ENCODE measurements at places on chromosomes 3 and 15.

DNA sequence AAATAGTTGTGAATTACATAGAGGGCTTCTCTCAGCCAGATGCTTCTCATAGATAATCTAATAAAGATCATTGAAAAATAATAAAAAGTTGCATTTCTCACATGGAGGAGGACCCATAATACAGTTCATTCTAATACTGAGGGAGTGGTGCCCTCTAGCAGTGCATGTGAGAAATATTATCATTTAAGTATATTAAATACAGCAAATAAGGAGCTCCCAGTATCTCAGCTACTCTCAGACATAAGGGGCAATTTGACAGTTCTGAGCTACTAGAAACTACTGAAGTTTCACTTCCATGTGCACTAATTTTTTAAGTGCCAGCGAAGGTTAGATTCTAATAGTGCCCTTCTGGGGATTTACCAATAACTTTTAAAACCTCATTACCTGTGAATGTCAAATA lies 188.3 kb downstream of the IL5RA start:
- no peak for DNase-seq

DNA sequence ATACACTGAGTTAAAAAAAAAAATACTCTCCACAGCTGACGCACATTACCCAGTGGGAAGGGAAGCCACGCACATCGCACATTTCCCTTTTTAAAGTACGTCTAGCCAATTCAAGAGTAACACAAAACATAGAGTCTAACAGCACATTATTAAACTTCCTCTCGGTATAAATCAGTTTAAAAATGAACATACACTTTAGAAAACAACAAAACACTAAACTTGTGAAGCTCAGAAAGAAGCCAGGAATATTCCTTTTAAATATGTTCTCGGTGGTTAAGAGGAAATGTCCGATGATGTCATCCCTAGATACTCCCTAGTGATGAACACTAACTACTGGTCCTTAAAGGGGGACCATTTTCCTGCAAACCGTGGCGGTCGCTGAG lies 721 bp downstream of the MYEF2 start:
- peak; percentile 38 for DNase-seq

GRCh38 chr3:132404276-132404675 lies 13.0 kb upstream of the DNAJC13 start:
- DNase-seq, result no peak

- no peak for DNase-seq
Observed at GRCh38 chr15:43441316-43441715, 51.6 kb downstream of the TP53BP1 start.

GRCh38 chr15:66839506-66840112 lies 137.6 kb downstream of the SMAD6 start:
- no peak for DNase-seq

GRCh38 chr15:82168757-82169156 lies 93.8 kb downstream of the EFL1 start:
- no peak for DNase-seq

GRCh38 chr3:35401671-35402070 lies 237.7 kb upstream of the ARPP21 start:
- no peak for DNase-seq

DNA sequence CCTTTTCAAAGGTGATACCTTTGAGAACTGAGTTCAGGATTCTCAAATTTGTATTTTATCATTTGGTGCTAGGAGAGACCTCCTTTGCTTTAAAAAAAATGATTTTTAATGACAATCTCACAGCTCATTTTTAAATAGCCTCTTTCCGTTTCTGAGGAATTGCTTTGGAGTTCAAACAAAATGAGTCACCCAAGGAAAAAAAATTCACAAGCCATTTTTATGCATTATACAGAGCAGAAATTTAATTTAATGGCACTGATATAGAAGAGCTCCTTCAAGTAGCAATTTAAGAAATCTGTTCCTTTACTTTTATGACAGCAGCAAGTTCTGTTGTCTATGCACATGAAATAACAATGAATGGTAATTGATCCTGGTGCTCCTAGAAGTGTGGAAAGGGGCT lies 337.9 kb upstream of the KCNMB2 start:
- DNase-seq, result no peak

DNA sequence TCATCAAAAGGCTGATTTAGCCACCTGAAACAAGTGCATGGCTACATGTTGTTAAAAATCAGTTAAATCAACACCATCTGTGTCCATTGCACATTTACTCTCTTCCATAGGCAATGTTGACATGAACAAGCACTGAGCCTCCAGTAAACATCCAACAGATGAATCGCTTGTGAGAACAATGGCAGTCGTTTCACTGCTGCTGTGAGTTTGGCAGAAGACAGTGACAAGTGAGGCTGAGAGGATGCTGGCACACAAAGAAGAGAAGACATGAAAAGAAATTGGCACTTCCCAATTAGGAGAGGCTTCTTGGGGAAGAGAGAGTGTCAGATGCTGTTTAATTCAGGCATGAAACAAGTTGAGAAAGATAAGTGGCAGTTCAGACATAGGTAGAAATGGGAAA lies 227.4 kb upstream of the STT3B start:
- no peak for DNase-seq

DNA sequence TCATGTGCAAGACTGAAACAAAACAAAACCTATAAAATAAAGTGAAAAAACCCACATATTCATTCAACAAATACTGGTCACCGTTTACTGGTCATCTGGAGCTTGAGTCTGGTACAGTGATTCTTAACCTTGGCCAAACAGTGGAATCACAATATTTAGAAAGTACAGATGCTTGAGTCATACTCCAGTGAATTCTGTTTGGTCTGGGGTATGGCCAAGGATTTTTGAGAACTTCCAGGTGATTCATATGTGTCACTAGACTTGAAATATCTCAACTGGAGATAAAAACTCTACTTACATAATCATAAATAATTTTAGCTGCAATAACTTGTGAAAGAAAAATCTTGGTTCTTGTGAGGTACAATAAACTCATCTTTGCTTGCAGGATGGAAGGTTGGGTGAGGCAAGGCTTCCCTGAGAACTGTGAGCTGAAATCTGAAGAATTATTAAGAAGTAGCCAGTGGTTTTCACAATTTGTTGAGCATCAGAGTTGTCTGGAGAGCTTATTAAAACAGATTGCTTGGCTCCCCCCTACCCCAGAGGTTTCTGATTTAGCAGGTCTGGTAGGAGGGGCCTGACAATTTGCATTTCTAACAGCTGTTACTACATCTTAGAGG lies 9.6 kb downstream of the NEK11 start:
- no peak for DNase-seq

DNA sequence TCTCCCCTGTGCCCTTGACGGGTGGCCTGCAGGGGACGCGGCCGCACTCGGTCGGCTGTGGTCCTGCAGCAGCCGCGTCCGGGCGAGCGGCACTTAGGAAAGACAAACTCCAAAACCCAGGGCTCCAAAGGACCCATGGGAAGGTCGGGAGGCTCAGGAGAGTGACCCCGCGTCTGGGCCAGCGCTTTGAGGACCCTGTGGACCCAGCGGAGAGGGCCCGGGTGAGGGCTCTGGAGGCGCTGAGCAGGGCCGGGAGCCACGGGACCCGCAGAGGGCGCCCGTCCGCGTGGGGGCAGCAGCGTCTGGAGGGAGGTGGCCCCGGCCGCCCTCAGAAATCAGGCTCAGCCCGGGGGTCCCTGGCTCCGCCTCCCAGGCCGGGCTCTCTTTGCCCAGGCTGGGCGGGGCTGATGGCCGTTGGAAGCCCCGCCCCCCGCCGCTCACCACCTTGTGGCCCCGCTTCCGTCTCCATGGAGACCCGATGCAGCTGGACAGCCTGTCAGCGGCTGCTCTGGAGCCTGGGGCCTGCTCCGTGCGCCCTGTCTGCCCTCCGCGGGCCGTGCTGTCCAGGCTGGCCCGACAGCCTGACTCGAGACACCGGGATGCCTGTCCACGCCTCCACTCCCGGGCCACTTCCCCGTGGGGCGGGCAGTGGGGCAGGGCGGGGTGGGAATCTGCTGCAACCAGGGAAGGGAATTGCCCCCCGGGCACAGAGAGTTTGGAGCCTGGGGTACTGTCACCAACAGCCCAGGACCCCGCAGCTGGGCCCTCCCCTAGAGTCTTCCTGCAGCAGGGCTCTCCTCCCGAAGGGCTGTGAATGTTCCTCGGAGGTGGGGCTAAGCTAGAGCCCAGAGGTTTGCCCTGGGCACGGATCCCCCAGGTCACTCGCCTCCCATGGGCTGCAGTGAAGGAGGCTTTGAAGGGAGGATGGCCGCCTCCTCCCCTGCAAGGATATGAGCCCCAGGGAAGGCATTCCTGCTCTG lies 34.8 kb upstream of the RPL32 start:
- DNase-seq, result no peak

DNA sequence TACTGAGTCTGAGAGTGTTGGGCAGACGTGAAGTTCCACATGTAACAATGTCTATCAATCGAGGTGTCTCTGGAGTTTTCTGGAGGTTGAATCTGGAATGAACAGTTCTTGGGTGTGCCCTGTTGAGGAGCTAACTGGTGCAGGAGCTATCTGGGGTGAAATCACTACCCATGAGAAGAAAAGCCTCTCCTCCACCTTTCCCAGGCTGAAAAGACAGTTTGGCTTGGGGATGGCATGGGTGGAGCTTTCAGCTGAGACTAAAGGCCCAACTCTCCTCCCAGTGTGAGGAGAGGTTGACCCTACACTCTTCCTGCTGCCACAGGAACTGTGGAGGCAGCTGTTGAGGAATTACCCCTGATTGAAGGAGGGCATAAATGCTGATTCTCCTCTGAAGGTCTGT lies 54.4 kb upstream of the LRRFIP2 start:
- DNase-seq, result no peak

DNA sequence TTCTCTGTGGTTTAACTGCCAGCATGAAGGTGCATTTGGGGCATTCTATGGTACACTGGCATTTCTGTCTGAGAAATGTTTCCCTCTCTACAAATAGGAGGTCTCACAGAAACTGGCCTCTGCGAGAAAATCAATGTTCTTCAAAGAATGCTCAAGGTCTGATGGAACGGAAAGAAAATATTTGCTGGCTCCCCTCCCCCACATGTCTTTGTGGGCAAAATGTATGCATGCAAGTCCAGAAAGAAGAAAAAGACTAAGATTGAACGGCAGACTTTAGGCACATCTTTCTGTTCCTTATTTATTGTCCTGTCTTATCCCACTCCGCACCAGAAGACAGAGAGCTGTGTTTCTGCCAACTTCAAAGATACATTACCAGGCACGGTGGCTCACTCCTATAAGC lies 83.9 kb upstream of the PSMD6 start:
- no peak for DNase-seq

GRCh38 chr3:46849045-46849631 lies 14.1 kb downstream of the MYL3 start:
- DNase-seq, result no peak

DNA sequence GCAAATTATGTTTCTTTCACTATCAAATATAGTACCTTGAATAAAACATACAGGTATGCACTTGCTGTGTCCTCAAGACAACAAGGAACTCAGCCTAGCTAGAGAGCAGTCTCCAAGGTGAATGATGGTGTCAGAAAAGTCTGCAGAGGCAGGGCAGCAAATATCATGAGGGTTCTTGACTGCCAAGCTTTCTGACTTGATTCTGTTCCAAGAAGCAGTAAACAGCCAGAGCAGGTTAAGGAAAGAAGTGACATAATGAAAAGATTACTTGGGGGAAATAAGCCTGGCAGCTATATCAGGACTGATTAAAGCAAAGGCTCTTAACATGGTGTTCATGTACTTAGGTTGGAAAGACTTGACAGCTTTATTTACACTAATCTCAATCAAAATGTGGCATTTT lies 192.2 kb upstream of the GADL1 start:
- no peak for DNase-seq

GRCh38 chr3:194691481-194692283 lies 6.0 kb downstream of the FAM43A start:
- no peak for DNase-seq

GRCh38 chr3:65035246-65035645 lies 347.4 kb upstream of the ADAMTS9 start:
- DNase-seq, result no peak

- DNase-seq, result no peak
Observed at GRCh38 chr15:75554717-75555116, 24.4 kb downstream of the PTPN9 start.

GRCh38 chr3:160941885-160942494 lies 163.2 kb downstream of the B3GALNT1 start:
- no peak for DNase-seq

DNA sequence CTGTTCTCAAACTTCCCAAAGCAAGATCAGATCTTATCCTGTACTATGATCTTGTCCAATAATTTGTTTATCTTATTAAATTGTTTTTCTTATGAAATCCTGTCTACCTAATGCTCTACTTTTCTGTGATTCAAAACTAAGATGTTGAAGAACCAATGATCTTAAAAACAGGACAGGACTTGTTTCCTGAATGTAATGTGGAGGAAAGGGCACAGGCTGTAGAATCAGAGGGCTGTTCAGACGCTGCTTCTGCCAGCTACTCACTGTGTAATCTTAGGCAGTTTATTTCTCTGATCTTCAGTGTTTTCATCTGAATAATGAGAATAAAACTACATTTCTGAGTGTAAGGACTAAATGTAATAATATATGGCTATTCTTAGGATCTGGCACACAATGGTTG lies 20.1 kb upstream of the DMXL2 start:
- DNase-seq, result no peak

DNA sequence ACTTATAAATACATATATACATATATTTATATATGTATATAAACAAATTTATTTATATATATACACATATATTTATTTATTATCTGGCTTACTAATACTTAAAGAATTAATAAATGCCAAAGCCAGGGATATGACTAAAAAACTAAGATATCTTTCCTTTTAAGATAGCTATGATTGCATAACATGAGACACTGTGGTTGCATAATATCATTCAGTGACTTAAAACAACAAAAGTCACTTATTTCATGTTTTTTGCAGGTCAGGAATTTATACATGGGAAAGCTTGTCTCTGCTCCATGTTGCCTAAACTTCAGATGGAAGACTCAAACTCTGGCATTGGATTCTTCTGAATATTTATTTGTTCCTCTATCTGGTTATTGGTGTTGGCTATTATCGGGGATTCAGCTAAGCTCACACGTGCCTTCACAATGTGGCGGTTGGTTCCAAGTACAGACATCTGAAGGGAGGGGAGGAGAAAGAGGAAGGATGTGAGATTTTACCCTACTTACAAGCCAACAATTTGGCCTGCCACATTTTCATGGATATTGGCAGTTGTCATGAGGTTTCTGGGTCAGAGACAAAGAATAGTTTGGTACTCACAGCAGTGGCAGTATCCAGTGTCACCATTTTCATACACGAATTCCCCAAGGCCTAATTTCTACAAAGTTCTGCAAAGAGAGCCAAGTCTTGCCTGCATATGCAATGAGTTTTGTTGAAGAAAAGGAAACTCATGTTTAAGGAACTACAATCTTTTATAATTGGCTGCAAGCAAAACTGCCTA lies 381.6 kb downstream of the EPHA3 start:
- DNase-seq, result no peak

DNA sequence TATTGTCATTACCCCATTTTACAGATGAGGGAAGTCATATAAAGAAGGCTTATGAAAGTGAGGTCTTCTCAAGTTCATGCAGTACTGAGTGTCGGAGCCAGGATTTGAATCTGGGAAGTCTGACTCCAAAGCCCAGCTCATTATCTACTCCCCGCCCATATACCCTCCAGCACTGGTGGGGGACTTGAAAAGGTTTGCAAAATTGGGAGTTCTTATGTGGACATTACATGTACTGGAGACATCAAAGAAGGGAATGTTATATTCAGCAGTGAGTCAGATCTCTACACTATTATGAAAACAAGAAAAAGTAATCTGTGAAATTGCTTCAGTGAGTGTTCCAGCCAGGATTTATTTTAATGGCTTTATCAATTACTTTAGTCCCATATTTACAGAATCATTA lies 185.2 kb upstream of the CADPS start:
- no peak for DNase-seq

- DNase-seq, result peak; percentile 41
Observed at GRCh38 chr15:31360843-31361763, 34.5 kb downstream of the KLF13 start.

- DNase-seq, result no peak
Observed at GRCh38 chr15:89323825-89324224, 10.8 kb downstream of the POLG start.

Data from NCI-H2081 treated with DMSO at 0.1 percent for 48 hours (cell line).